Stimulated activated CD8-positive, alpha-beta memory T cell treated with anti-CD3 and anti-CD28 coated beads, Interleukin-4, amount 100 ng/mL, for 1 hour (primary cell): ENCODE measurements at places on chromosomes 11 and 22.

- DNase-seq: no peak
Measured at GRCh38 chr11:128809128-128809527, 58.0 kb downstream of the KCNJ1 start.

GRCh38 chr11:134578807-134579723 is 167.0 kb upstream of the B3GAT1 start:
- DNase-seq: no peak

- DNase-seq: no peak
Measured at GRCh38 chr11:17683377-17684161, 35.8 kb upstream of the MYOD1 start.

- no peak for DNase-seq
Measured at GRCh38 chr22:39026509-39027150, 5.7 kb downstream of the APOBEC3D start.

DNA sequence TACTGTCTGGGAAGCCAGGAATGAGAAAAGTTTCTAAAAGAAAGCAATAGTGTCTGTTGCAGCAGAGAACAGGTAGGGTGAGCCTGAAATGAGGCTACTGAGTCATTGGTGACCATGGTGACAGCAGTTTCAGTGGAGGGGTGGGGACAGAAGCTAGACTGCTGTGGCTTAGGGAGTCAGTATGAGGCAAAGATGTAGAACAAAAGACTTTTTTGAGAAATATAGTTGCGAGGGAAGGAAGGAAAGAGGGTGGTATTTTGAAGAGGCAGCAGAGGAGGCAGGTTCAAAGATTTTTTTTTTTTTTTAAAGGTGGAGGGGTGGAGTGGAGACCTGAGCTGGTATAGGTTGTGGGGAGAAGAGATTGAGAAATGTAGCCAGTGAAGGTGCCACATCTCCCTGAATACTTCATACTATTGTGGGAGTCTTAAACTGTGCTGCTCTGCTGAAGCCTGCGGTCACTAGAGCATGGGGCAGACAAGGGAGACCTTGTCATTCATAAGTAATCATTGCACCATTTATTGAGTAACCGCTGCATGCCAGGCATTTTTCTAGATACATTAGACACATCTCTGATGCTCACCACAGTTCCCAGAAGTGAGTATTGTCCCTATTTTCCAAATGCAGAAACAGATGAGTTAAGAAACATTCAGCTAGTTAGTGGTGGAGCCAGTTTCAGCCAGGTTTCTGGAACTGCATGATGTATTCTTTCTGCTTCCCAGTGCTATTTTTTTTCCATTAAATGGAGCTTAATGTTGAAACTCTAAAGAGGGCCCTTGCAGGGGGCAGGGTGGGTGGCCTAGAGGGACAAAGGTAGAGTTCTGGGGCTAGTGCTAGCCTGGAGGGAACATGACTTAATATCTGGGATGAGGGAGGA is 49.9 kb downstream of the STIM1 start:
- peak; percentile 28 for DNase-seq

DNA sequence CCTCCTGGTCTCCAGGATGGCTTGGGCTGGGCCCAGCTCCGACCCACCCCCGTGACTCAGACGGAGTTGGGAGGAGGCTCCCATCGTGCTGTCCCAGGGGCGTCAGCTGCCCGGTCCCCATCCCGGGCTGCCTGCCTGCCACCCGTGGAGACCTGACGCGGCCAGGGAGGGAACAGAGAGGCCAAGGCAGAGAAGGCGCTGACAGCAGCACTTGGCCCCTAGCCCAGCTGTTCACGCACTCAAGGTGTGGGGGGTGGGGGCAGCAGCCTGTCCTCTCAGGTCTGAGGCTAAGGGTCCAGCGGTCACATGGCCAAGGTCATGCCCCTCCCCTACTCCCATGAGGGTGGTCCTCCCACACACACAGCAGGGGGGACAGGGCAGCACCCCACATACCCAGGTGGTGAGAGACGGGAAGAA is 48.6 kb downstream of the ELFN2 start:
- no peak for DNase-seq

GRCh38 chr11:128299132-128299726 is 288.1 kb downstream of the ETS1 start:
- no peak for DNase-seq

GRCh38 chr11:57426439-57426928 is 437 bp downstream of the SLC43A3 start:
- DNase-seq: no peak

DNA sequence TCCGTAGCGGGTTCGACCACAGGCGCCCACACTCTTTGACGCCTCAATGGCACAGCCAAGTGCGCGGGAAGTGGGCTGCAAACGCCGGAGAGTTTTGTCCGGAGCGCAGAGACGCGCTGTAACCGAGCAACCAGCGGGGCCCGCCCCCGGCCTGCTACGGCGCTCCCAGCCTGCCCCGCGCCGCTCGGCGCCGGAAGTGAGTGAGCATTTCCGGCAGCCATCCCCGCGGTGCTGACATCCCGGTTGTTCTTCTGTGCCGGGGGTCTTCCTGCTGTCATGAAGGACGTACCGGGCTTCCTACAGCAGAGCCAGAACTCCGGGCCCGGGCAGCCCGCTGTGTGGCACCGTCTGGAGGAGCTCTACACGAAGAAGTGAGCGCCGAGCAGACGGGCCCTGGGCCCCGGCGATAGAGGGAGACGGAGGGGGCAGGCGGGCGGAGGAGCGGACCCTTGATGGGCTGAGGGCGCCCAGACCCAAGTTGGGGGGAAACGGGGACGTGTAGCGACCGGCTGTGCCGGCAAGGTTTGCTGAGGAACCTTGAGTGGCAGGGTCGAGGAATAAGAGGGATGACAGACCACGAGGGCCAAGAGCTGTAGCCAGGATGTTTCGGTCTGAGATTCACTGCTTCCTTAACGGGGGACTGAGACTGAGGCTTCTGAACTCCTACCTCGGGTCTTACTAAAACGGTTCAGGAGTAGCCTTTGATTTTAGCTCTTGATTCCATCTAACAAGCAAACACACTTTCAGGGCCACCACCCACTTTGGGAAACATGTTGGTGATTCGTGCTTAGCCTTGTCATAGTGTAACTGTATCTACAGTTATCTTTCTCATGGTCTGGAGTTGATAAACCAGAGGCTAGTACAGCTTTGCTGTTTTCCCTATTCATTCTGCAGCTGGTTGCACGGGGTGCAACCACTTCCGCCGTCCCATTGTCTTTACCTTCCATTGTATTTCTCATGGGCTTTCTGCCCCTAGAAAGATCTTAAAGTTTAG is at the start of gene PSMD13:
Gene PSMD13 (plus strand): TSS at position 203 of the 994 bp plus-strand sequence. CDS start 74 bp downstream, at position 277.
- DNase-seq: peak; percentile 78

DNA sequence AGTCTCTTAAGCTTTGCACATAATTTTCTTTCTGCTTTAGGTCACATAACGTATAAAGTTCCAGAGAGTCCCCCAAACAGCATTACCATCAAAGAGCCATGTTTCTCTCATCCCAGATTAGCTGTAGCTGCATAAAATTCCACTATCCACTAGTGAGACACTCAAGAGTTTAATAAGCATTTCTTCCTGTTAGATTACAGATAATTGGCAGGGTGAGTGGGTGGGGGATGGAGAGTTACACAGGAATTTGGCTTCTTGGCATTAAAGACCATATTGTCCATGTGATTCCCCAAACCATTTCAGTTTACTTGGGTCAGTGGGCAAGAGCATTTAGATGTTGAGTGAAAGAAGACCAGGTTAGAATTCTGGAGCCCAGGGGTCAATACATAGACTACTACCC is 82.3 kb downstream of the FDX1 start:
- no peak for DNase-seq

GRCh38 chr11:61587951-61588727 is 7.3 kb upstream of the SYT7 start:
- DNase-seq: peak; percentile 43

GRCh38 chr11:11569936-11570491 is 51.8 kb downstream of the GALNT18 start:
- no peak for DNase-seq

GRCh38 chr11:3161309-3161708 is 3.8 kb downstream of the OSBPL5 start:
- DNase-seq: no peak

GRCh38 chr11:117520201-117520600 is 192.5 kb downstream of the CEP164 start:
- DNase-seq: no peak

- peak; percentile 69 for DNase-seq
Measured at GRCh38 chr11:61695917-61696316, 15.7 kb downstream of the DAGLA start.

- no peak for DNase-seq
Measured at GRCh38 chr11:15918212-15918611, 438.1 kb downstream of the SOX6 start.

DNA sequence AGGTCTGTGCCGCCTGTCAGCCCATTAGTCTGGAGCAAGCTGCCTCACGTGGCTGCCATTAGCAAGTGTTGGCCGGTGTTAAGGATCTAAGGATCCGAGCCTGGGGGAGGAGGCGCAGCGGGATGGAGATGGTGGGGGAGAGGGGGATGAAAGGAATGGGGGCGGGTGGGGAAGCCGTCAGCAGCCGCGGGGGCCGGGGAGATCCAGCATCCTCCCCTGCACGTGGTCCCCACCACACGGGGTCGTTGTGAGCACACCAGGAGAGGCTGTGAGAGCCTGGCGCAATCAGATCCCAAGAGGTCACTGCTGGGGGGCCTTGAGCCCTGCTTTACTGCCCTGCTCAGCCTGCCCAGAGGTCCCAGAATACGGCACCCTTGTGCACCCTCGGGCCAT is 7.3 kb downstream of the CABP7 start:
- DNase-seq: no peak

DNA sequence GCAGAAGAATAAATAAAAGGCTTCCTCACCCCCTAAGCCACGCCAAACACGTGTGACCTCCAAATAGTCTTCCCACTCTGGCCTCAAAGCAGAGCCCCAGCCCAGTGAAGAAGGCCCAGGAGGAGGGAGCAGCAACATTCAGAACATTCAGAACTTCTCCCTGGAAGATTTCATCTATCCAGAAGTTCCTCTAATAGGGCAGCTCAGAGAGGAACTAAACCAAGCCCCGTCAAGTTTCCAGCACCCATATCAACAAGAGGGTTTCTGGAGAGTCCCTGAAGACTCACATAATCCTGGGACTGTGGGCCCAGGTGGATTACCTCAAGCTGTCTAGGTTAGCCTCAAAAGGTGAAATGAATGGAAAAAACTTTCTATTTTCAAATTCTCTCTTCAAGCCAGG is 39.4 kb downstream of the PC start:
- no peak for DNase-seq

GRCh38 chr11:39205236-39205995 is 2254.0 kb downstream of the LRRC4C start:
- no peak for DNase-seq

GRCh38 chr22:46916886-46917770 is 154.7 kb downstream of the TBC1D22A start:
- DNase-seq: no peak

DNA sequence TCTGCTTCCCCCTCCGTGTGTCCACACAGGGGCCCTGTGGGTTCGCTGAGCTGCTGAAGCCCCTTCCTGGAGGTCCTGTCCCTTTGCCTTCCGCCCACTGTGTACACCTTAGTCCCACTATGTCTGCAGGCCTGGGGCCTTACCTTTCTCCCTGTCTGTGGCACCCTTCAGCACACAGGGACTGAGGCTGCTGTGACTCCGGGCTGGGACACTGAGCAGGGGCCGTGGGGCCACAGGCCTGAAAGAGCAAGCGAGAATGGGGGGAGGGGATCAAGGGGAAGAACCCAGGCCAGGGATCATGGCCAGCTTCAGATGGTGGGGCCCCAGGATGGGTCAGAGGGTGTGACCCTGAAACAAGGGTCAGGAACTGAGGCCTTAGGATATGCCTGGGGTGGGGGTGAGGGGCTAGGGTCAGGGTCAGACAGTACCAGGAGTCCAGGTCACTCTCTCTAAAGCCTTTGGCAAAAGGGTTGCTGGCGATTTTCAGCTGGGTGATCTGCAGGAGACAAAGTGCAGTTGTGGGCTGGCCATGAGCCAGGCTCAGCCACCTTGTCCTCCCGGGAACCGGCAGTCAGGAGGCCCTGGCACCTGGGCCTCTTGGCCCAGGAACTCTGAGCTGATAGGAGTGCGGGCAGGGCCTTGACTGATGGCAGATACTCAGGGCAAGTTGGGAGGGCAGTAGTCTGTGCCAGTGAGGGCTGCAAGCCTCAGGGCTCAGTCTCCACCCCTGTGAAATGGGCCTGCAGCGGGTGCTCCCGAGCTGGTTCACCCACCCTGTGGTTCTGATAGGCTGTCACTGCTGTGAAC is 2.6 kb upstream of the NUDT8 start:
- DNase-seq: no peak

DNA sequence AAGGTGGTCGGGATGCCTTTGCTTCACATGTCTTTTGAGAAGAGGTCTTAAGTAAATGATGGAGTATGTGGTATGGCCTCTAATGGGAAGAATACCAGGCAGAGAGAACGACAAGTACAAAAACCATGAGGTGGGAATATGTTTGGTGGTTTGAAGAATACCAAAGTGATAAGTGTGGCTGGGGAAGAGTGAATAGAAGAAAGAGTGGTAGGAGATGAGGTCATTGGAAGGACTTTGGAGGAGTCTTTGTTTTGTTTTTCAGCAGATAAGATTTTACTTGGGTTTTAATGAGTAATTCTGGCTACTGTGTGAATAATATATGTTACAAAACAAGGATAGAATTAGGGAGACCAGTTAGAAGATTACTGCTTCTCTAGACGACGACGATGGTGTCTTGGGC is 515.4 kb downstream of the RAB38 start:
- DNase-seq: no peak

GRCh38 chr22:21867528-21868266 is at the start of gene MAPK1:
TSS of gene MAPK1 (minus strand) at chr22:21867645. CDS start at chr22:21867440, 205 bp downstream.
- DNase-seq: peak; percentile 90

DNA sequence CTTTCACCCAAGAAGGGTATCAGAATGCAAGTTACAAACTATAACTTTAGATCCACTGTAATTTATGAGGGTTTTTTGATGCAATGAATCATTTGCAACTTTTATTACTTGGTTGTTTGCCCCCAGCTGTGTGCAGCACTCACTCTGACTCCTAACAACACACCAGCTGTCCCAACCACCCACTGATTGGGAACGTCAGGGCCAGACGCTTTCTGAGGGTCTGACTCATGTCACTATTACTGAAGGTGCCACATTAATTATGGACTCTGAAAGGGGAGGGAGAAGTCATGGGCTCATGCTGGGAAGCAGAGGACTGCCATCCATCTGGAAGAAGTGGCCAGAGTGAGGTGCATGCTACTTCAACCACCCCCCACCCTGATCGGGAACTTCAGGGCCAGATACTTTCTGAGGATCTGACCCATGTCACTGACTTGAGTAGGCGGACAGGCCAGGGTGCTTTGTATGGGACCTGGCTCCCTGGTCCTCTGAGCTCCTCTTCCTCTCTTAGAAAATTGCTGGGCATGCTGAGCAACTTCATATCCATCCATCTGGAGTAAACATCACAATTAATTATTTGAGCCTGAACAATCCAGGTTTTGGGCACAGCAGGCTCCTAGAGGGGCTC is 44.9 kb upstream of the DRD2 start:
- no peak for DNase-seq

DNA sequence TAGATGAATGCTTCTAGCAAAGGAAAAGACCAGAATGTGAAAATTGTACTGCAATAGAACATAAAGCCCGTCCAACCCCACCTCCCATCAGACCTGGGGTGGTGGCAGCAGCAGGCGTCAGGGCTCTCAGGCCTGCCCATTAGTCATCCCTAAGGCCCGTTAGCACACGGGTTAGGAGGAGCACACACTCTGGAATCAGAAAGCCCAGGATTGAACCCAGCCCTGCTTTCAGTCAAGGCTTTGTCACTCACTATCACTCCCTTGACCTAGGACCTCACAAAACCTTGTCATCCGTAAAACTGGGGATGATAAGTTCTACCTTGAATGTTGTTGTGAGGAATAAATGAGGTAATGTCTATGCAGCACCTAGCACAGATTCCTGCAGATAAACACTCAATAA is 26.9 kb downstream of the MICAL3 start:
- no peak for DNase-seq

GRCh38 chr11:35723913-35724312 is 61.3 kb downstream of the TRIM44 start:
- DNase-seq: no peak

GRCh38 chr22:32411402-32411801 is 645 bp downstream of the RTCB start:
- DNase-seq: no peak
